ENCODE measurements at places on chromosomes 2 and 18.

GRCh38 chr2:137924019-137924418 lies 40.3 kb upstream of the HNMT start:
- no peak for DNase-seq

DNA sequence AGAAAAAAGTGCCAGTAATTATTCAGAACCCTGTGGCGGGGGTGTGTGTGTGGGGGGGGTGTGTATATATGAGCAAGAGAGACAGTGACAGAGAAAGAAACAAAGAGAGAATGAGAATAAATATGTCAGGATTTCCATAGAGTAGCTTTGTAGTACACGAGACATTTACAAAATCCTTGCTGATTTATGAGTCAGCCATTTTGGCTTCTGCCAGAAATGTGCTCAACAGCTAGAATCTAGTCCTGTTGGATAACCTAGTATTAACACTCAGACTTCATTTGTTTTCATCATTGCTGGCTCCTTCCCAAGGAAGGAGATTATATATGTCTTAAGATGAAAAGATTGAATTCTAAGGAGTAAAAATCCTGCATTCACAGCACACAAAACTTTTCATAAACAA lies 140.5 kb upstream of the HNRNPA3 start:
- DNase-seq, result no peak

GRCh38 chr2:71564790-71565189 lies 111.4 kb downstream of the DYSF start:
- DNase-seq, result no peak

- DNase-seq, result no peak
These were observed 96.6 kb downstream of the TXNL1 start for GRCh38 chr18:56541793-56542192.

DNA sequence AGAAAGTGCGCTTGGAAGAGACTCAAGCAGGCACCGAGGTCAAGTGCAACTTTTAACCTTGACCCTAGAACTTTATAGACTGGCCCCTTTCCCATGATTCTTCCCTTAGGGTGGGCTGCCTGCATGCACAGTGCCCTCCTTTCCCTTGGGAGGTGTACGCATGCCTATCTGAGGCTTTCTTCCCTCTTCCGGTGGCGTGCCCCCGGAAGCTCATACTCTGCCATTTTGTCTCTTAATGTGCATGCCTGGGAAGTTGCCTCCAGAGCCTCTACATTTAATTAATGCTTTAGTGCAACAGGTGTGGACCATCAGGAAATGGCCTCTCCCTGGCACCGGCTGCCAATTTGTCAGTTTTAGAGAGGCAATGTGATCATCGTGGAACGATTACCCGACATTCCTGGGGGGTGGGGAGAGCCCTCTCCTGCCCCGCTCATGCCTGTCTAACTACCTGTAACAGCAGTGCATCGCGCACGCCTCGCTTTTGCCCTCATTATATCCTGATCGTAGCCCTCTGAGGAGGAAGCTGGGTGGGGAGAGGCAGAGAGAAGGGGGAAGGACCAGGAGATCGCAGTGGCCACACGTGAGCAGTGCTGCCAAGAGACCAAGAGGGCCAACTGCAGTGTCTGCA lies 194.8 kb downstream of the TFCP2L1 start:
- no peak for DNase-seq

DNA sequence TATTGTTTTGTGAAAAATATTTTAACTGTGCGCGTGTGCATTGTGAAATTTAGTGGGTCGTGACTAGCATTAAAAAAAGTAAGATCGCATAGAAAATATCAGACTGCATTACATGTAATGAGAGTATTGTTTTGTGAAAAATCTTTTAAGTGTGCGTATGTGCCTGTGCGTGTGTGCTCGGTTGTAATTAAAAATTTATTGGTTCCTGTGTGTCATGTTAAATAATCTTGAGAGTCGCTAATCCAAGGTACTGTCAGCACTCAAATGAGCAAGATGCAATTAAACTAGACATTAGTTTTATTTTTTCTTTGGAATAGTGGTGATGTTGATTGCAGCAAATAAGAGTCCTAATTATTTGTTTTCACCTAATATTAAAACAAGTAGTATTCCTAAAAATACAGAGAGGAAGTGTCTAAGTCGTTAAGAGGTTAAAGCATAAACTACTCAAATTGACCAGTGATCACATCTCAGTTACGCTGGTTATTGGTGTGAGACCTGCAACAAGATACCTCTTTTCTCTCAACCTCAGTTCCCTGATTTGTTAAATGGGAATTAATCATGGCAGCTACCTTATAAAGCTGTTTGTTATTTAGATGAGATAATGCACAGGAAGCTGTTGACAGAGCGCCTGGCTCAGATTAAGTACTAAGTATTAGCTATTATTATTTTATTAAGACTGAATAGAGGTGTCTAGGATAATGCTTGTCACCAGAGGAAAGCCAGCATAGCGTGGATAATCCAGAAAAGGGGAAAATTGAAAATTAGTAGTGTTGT lies 1.9 kb downstream of the ZDBF2 start:
- DNase-seq, result no peak

GRCh38 chr2:128732976-128733431 lies 414.3 kb upstream of the HS6ST1 start:
- DNase-seq, result no peak

DNA sequence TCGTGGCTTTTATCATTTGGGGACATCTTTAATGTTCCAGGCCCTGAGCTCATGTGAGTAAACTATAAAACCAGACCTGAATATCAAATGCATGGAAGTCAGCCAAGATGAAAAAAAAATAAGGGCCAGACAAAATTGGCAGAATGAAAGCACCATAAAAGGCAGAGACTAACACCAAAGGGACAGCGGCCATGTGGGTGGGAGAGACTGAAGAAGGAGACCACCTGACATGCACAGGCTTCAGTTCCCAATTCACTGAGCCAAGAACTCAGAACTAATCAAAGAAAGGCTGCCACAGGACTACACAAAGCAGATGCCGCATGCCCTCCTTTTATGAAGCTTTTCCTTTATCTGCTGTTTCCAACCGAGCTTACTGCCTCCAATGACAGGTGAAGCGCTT lies 267.1 kb downstream of the RAD51AP2 start:
- DNase-seq, result no peak

DNA sequence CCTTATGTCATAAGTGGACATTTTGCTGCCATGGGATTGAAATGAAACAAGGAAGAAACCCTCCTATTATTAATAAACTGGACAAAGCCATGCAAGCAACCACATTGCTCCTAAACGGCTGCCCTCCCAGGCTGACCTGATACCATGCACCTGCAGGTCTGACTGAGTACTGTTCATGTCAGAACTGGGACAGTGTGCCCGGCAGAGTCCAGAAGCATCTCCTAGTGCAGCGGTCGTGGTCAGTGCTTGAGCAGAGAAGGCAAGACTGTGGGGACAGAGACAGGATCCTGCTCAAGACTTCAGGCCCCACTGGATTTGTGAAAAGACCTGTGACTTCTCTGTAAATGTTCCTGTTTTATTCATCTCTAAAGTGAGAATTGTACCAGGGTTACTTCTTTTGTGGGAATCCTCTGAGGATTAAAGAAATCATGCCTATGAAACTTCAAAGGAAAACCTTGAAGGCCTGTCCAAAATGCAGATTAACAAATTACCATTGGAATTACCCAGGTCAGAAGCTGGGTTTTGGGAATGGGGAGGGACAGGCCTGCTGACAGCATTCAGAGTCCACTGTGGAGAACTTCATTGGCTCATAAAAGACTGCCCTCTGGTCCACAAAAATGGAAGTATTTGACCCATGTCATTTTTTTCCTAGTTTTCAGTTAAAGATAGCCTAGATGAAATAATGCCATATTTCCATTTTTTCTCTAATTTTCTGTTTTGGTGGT lies 13.9 kb downstream of the RNF144A start:
- no peak for DNase-seq

- DNase-seq, result no peak
These were observed 24.9 kb upstream of the SLC5A7 start for GRCh38 chr2:107961395-107961794.

GRCh38 chr18:2515171-2515787 lies 56.0 kb downstream of the METTL4 start:
- no peak for DNase-seq

All from stimulated activated CD4-positive, alpha-beta T cell treated with anti-CD3 and anti-CD28 coated beads, Interleukin-1b, Interleukin-23, amount 100 ng/mL, for 1 hour (primary cell).